ENCODE measurements at places on chromosomes 16 and 17.

- DNase-seq: no peak
These were observed 58.2 kb downstream of the CYB5D2 start for GRCh38 chr17:4201226-4201625.

DNA sequence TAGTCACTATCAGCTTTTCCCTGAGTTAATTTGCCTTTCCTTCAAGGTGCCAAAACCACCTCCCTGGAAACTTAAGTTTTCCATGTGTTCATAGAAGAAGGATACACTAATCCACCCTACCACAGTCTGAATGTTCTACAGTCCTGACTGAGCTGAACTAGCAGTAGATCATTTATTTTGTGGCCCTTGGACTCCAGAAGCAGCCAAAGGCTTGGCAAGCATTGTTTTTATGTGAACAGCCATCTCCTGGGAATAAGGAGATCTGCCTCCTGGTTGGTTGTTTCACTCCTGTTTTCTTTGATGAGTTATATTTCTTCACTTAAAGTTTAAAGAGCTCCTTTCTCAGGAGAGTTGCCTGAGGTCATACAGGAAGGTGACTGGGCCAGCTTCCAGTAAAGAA is 634.6 kb upstream of the SOX9 start:
- no peak for DNase-seq

- no peak for DNase-seq
These were observed 34.2 kb downstream of the COPRS start for GRCh38 chr17:31824766-31825360.

DNA sequence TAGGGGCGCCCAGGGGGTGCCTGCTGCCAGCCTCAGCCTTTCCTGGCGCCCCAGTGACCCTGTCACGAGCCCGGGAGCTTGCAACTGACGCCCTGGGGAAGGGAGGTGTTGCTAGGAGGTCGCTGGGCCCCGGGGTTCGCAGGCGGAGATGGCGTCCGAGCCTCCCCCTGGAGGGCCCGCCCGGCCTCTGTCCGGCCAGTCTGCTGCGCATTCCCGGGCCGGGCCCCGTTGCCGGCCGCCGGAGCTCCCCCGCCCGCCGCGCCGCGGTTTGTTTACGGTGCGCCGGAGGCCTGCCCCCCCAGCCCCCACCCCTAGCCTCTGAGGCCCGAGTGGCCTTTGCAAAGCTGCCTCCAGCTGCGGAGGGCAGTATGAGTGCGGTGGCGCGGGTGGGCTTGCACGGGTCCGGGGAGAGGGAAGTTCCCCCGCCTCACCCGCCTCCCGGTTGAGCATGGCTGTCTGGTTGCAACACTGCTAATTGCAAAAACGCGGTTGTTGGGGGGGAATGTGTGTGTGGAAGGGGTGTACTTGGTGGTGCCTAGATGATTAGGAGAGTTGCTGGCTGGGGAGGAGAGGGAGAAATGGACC is 514 bp downstream of the THRA start:
- DNase-seq: no peak

DNA sequence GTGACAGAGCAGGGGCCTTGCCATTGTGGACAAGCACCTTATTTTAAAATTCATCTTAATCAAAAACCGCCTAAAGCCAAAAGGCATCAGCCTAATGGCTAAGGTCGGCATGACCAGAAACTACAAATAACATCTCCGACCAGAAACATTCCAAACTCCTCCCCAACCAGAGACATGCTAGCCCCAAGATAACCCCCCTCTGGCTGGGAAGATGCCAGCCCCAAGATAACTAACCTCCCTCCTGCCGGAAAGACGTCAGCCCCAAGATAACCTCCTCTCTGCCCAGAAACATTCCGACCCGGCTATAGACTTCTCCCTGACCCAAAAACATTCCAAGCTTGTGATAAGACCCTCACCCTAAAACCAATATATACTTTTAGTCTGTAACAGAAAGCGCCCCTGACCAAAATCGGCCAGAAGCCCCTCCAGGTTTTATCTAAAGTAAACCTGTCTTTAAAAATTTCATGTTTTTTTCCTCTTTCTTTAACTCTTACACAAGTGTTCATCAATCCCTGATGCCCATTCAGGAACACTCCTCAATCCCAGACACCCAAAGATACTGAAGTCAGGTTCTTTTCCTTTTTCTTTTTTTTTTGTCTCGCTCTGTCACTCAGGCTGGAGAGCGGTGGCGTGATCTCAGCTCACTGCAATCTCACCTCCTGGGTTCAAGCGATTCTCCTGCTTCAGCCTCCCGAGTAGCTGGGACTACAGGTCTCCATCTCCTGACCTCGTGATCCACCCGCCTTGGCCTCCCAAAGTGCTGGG is 32.7 kb downstream of the TLE7 start:
- no peak for DNase-seq

DNA sequence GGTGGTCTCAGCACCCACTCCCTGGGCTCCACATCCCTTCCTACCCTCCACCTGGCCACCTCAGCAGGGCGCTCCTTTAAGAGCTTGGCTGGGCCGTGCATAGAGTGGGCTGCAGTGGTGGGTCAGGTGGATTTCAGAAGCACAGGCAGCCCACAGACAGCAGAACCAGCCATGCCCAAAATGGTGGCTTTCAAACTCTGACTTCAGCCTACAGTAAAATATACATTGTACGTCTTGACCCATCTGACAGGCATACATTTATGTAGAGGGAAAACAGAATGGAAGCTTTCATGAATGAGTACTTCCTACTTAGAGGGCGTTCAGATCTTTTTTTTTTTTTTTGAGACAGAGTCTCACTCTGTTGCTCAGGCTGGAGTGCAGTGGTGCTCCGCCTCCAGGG is 26.0 kb upstream of the LASP1NB start:
- no peak for DNase-seq

- DNase-seq: no peak
These were observed 62.4 kb downstream of the VAT1L start for GRCh38 chr16:77850636-77851333.

DNA sequence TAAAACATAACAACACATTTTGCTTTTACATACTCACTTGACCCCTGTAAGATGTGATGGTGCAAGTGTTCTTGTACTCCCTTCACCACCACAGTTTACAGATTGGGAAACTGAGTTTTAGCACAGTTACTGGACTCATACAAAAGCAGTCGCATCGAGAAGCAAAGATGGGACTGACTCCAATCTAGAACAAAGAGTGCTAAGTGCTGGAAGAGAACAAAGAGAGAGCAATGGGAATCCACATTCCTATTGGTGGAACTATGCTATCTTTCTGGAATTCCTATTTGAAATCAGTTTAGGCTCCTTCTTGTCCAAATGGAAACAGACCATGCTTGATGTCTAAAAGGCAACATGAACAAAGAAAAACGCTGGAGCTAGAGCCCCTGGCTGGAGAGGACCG is 9.1 kb downstream of the TOM1L2 start:
- DNase-seq: no peak

- DNase-seq: no peak
These were observed 34.4 kb downstream of the DNAH3 start for GRCh38 chr16:21116148-21116693.

DNA sequence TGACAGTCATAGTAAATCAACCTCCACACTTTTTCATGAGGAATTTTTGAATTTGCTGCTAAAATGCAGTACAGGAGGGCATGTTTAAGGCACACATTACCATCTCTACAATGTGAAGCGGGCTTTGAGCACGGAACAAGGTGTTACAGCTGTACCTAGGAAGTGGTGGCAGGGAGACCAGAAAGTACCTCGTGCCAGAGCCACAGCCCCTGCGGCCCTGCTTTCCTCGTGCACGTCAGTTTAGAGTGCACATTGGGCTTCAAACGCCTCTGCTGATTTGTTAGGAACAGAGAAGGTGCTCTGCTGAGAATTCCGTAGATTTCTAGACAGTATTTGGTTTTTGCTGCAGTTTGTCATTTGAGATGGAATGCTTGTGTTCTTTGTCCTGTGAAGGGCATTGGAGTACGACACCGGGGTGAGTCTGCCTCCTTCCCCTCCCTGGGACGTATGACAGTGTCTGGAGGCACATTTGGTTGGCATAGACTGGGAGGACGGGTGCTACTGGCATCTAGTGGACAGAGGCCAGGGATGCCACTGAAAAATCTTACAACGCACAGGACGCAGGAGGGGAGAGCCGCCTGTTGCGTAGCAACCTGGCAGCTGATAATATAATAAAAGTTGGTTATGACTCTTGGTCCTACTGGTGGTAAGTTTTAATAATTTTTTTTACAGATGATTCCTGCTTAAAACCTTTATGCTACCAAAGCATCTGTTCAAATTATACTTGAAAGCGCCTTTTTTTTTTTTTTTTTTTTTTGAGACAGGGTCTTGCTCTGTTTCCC is 9.1 kb downstream of the FOXK2 start:
- DNase-seq: no peak

DNA sequence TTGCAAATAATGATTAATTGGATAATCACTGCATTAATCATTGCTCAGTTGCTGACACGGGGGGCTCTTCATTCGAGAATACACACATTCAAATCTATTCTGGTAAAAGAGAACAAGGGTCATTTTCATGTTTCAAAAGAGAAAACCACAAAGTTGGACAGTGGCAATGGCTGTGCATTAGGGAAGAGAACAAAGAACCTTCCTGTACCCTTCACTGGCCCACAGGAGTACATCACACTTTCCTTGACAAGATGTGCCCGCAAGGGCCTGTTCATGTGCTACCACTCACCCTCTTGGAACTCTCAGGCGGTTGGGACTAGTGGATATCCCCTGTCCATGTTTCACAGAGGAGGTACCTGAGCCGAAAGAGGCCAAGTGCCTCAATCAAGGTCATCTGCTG is 223.2 kb downstream of the ZFHX3 start:
- no peak for DNase-seq

DNA sequence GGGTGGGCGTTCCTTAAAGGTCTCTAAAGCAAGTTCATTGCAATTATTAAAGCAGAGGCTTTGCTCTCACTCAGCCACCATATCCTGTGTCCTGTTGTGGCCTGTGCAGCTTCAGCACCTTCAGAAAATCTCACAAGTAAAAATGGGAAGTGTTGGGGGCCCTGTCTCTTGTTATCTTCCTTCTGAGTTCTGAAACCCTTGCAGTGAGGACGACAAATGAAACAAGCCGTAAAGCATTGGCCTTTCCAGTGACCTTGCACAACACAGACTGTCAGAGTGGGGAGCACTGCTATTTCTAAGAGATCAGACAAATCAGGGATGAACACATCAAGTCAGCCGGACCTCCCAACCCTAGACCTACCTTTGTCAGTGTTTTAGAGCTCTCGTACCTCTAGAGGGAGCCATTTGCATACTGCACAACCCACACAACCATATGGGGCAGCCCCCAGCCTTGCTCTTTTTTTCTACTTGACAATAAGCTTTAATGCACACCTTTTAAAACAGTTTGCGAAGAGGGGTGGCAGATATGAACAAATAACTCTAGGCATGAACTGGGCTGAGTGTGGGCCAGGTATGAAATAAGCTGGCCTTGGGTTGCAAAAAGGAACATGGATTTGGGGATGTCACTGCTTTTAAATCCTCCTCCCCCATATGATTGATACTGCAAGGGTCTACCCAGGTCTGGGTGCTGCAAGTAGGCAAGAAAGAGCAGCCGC is 89.8 kb downstream of the KATNIP start:
- DNase-seq: no peak

DNA sequence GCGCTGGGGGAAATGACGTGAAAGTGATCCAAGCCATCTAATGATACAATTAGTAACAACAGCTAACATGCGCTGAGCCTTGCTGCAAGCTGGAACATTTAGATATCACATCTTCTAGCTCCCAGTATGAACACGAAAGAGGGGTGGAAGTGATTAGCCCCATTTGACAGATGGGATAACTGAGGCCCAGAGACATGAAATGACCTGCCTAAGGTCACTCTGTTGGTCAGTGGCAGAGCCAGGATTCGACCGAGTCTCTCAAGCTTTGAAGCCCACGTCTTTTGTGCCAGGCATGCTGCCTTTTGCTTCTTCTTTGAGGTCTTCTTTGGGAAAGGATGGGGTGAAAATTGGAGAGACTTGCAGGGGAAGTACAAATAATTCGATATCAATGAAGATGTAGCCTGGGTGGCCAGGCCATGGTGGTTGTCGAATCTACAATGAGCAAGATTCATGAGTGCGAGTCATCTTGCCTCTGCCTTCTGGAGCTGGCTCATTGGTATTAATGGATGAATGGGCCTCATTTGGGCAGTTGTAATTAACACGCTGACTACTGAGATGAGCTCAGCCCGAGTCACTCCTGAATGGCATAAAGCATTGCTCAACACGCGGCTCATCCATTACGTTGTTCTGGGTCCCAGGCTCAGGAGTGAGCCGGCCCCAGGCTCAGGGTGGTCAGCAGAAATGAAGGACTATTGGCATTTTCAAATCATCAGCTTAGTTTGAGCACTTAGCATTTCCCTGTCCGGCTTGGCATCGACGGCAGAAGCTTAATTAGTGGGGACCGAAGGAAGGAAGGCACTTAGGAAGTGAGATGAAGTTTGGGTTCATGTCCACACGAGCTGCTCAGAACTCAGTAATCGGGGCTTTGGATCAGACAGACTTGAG is 28.0 kb upstream of the GPRC5B start:
- no peak for DNase-seq

- DNase-seq: no peak
These were observed 16.7 kb downstream of the DRC7 start for GRCh38 chr16:57711346-57711745.

DNA sequence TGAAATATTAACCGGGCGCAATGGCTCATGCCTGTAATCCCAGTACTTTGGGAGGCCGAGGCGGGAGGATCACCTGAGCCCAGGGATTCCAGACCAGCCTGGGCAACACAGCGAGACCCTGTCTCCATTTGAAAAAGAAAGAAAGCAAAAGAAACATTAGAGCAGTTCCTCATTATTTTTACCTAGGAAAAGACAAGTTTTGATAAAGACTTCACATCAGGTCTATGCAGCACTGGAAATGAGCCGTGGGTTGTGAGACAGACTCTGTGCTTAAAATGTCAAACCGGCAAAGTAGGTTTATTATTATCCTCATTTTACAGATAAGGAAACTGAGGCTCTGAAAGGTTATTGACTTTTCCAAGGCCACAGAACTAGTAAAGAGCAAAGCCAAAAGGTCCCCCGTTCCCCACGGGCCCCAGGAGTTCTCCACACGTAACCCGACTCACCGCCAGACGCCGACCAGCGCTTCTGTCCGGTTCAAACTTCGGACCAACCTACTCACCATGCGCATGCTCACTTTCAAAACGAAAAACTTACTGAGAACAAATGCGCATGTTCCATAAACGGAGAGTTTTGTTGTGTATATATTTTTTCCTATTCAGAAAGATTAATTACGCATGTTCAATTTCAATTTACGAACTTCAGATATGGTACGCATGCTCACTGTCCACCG is 356 bp downstream of the TUBD1 start:
- no peak for DNase-seq

GRCh38 chr17:72465191-72466024 is 344.6 kb downstream of the SOX9 start:
- no peak for DNase-seq

- DNase-seq: no peak
These were observed 79.0 kb downstream of the HAPSTR1 start for GRCh38 chr16:9170470-9170869.

- DNase-seq: no peak
These were observed 234.7 kb downstream of the SNX29 start for GRCh38 chr16:12210925-12211869.

Data from stimulated activated CD8-positive, alpha-beta memory T cell treated with anti-CD3 and anti-CD28 coated beads, Interleukin-2, amount 100 ng/mL, for 1 hour (primary cell).